Renal pelvis (tissue), 12 donors: ENCODE measurements at places on chromosomes 5 and 9. TPM values are rescaled to one million over a fixed set of nuclear protein-coding genes. Genes with fewer than 3 reads are reported as not detected.

GDNF gene
- polyA plus RNA-seq, result 12.8 TPM

FAM153A gene
- polyA plus RNA-seq, result 0.67 TPM

FLT4 gene
- 29.1 TPM for polyA plus RNA-seq

ALDH7A1 gene
- polyA plus RNA-seq, result 167 TPM

GRCh38 chr9:84862308-84862707, 192.8 kb downstream of the NTRK2 start:
- DNase-seq, result no peak

GRCh38 chr5:136056771-136057335, 28.1 kb downstream of the TGFBI start:
- DNase-seq, result no peak

GRCh38 chr5:74131250-74131649, 505.3 kb downstream of the ARHGEF28 start:
- DNase-seq, result no peak

GRCh38 chr5:165187815-165188214, 1682.4 kb downstream of the MAT2B start:
- no peak for DNase-seq

GRCh38 chr5:2451100-2451499, 300.4 kb downstream of the IRX2 start:
- DNase-seq, result no peak

GRCh38 chr5:24816206-24816605, 171.4 kb upstream of the CDH10 start:
- DNase-seq, result no peak
